T-helper 1 cell (primary cell): ENCODE measurements at places on chromosomes 3 and 15.
A peak's percentile ranks its signal among the peaks of the same experiment; 100 is the strongest.

GRCh38 chr3:192514081-192514753 is 213.1 kb downstream of the FGF12 start:
- no peak for DNase-seq

DNA sequence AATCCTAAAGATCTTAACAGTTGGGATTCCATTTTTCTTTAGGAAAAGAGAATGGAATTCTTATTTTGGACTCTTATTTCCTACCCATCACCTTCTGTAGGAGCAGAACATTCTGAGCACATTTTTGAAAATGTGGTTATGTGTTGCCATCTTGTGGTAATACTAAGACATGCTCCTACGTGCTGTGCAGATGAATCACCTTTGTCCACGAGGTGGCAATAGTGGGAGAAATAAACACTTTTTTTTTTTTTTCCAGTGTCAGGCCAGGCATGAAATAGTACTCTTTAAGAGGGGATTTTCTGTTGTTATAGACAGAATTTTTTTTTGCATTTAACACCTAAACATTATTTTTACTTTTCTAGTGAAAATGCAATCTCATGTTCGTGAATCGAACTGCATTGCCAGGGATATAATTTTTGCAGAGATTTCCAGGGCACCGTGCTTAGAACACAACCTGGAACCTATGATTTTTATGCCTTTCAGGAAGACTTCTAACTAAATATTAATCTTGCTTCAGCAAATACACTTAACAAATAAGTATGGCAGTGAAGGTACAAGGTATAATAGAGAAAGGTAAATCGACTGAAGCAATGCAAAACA is 196.6 kb downstream of the GAP43 start:
- DNase-seq = peak; percentile 58

DNA sequence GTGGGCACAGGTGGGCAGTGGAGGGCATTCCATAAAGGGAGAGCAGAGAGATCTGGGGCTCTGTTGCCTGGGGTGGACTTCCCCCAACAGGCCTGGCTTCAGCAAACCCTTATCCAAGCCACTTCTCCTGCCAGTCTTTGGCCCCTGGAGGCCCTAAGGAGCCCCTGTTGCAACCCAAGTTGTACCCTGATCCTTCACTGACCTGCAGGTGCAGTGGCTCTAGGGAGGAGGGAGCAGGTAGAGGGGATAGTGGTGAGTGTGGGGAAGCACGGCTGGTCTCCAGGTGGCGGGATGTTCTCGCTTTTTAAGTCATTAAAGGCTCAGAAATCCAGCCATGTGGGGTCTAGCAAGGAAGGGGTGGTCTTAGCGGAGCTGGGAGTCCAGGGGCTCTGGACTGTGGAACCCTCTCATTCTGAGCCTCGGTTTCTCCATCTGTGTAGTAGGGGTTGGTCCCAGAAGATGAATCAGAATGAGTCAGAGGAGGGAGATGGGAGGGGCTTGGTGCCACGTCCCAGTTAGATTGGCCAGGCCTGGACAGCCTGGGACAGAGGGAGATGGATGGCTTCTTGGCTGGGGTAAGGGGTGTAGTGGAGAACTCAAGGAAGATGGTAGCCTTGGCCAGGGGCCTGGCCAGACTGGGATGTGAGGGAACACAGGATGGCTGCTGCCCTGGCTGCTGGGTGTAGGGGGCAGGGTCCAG is 2.6 kb downstream of the ZBTB47 start:
- no peak for DNase-seq

DNA sequence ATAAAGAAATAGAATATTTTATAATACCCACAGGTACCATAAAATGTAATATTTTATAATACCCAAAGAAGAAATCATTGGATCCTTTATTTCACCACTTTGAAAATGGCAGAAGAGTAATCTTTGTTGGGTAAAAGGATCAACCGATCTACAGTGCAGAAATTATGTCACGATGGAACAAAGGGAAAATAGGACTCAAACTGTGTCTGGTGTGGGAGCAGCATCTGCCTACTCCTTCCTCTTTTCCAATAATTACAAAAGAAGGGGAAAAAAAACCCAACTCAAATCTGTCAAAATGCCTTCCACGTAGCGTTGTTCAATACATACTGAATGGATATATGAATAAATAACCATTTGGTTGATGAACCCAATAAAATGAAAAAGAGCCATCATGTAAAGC is 492.6 kb upstream of the TBL1XR1 start:
- DNase-seq = no peak

DNA sequence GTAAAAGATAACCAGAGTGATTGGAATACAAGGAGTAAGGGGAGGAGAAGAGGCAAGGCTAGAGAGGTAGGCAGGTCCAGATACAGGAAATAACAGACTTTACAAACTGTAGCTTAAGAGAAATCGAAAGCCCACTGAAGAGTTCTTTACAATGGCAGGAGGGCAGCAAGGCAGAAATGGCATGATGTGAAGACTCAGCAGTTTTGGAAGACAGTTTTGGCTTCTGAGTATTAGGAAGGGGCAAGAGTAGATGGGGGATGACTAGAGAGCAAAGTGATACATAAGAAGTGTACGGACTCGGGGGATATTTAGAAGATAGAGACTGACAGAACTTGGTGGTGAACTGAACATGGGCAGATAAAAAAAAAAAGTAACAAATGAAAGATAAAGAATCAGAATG is 54.1 kb downstream of the RAD18 start:
- no peak for DNase-seq

GRCh38 chr3:16332904-16333426 is 68.0 kb downstream of the OXNAD1 start:
- no peak for DNase-seq

DNA sequence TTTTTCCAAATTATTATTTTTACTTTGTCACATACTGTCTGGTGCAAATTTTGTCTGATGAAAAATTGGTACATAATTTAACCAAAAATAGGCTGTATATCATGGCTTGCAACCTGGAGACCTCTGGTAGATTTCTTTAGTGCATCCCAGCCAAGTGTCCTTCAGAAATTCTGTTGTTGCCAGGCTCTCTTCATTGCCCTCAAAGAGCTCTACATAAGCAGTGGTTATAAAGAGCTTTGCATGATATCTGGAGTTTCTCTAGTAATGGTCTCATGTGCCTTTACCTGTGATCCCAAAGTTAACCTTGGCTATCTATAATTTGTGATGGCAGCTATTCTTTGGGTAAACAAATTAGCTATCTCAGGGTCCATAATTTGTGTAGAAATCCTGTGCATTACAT is 157.7 kb downstream of the MBNL1 start:
- DNase-seq = no peak

- no peak for DNase-seq
These were observed 8.3 kb upstream of the TM4SF4 start for GRCh38 chr3:149466192-149466591.
